ENCODE measurements at places on chromosomes 5 and 9. TPM values are rescaled to one million over a fixed set of nuclear protein-coding genes. Genes with fewer than 3 reads are reported as not detected.

The SHOC1 gene
- total RNA-seq: not detected

- DNase-seq: no peak
Observed at GRCh38 chr5:37807015-37807414, 32.8 kb downstream of the GDNF start.

The C8G gene
- not detected for total RNA-seq

The PCDH1 gene
- not detected for total RNA-seq

GRCh38 chr5:2091921-2092320, 209.2 kb upstream of the IRX4 start:
- DNase-seq: no peak

GRCh38 chr9:130181678-130182380, 9.6 kb downstream of the NCS1 start:
- DNase-seq: no peak

- DNase-seq: no peak
Observed at GRCh38 chr9:128887914-128888350, 6.0 kb downstream of the LRRC8A start.

The ANKRD55 gene
- not detected for total RNA-seq

- DNase-seq: peak; percentile 64
Observed at GRCh38 chr9:124735121-124735520, 36.0 kb downstream of the NR6A1 start.

DNA sequence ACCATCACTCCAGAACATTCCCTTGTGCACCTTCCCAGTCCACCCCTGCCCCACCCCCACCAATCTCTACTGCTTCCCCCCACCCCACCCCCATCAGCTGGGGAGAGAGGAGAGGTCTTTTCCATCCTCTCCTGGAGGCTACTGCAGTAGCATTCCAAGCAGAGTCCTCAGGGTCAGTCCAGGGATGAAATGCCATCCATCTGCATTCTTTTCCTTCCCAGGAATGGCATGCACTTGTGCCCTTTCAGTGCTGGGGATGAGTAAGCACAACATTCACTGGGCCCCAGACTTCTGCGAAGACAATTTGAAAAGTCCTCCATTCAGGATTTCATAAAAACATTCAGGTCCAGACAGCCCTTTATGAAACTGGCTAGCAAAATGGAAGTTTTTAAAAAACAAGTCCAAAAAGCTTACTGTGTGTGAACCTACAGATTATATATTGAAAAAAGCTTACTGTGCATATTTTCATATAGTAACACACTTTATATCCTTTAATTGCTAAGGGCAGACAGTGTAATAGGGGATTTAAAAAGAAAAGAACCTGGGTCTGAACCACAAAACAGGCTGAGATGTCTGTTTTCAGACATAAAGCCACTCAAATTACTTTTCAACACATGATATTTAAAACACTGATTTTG, 50.0 kb upstream of the GOLPH3 start:
- DNase-seq: peak; percentile 74

The FNBP1 gene
- 11.5 TPM for total RNA-seq

GRCh38 chr9:116741086-116741740, 54.1 kb downstream of the TRIM32 start:
- DNase-seq: no peak

The ORM2 gene
- total RNA-seq: not detected

GRCh38 chr5:166961913-166962312, 1329.5 kb upstream of the WWC1 start:
- DNase-seq: no peak

The ADAMTS6 gene
- total RNA-seq: 28.7 TPM

DNA sequence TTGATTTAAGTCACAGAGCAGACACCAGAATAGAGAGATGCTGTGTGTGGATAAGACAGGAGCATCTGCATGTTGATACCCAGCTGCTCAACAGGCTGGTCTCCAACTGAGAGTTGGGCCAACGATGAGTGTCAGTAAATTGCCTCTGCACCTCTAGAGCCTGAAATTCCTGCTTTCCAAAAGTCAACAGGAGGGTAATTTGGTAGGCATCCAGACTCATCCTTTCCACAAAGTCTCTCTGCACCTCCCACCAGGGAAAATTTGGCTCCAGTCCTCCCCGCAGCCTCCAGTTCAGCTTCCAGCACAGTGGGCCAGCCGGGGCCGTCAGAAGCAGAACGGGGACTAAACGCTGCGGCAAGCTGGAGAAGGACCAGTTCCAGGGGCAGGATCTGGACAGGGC, 136.9 kb downstream of the RFK start:
- no peak for DNase-seq

- DNase-seq: no peak
Observed at GRCh38 chr9:86355814-86356213, 1.6 kb upstream of the TUT7 start.

The TSSK1B gene
- 0.52 TPM for total RNA-seq

The SPAAR gene
- total RNA-seq: 0.38 TPM

- DNase-seq: peak; percentile 21
Observed at GRCh38 chr5:179266291-179267070, 78.8 kb downstream of the ADAMTS2 start.

GRCh38 chr5:150781706-150782614, 3.4 kb downstream of the SMIM3 start:
- DNase-seq: peak; percentile 99

GRCh38 chr9:130073373-130073772, 19.7 kb downstream of the GPR107 start:
- no peak for DNase-seq

DNA sequence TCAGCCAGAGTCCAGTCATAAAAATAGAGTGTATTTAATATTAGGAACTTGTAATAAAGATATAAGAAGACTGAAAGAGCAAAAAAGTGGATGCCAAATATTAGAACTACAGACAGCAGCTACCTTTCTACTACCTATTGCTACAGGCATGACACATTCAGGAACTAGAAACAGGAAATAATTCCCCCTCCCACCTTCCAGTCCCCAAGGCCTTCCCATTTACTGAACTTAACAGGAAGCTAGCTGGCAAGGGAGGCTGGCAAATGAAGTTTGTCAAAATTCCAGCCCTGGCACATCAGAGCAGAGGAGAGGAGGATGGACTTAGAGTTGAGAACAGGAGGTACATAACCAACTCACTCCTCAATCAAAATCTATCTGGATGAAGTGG, 50.2 kb upstream of the RIC1 start:
- DNase-seq: no peak
